ENCODE measurements at places on chromosomes 6 and 20. TPM values are rescaled to one million over a fixed set of nuclear protein-coding genes. Genes with fewer than 3 reads are reported as not detected.

Gene CGA
- total RNA-seq: 1.4 TPM

- DNase-seq: peak; percentile 59
Measured at GRCh38 chr6:63527658-63528514, 44.4 kb upstream of the LOC128125822 start.

GRCh38 chr20:53244711-53245110 is 272.6 kb downstream of the TSHZ2 start:
- no peak for DNase-seq

Gene AHCY
- 83.3 TPM for total RNA-seq

Gene FAM184A
- 1.8 TPM for total RNA-seq

Gene SOX18
- 7.3 TPM for total RNA-seq

DNA sequence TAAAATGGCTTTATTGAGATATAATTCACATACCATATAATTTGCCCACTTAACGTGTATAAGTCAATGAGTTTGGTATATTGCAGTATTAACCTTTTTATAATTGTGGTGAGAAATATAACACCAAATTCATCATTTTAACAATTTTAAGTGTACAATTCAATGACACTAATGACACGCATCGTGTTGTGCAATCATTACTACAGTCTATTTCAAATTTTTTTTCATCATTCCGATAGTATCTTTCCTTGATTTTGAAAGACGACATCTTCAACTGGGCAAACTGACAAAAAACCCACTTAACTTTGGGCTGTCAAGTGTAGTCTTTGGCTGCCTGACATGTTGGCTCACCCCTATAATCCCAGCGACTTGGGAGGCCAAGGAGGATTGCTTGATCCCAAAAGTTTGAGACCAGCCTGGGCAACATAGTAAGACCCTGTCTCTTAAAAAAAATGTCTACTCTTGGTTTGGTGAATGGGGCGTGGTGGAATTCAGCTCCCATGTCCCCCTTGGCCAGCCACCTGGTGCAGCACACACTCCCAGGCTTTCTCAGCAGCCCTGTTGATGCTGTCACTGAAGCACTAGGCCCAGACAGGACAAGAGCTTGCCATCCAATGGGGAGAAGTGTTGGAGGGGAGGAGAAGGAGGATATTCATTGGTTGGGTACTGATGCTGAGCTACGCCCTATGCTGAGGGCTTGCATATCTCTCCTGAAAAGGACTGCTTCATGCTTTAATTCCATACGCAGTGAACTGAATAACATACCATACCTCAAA is 150.5 kb downstream of the CD83 start:
- DNase-seq: no peak

DNA sequence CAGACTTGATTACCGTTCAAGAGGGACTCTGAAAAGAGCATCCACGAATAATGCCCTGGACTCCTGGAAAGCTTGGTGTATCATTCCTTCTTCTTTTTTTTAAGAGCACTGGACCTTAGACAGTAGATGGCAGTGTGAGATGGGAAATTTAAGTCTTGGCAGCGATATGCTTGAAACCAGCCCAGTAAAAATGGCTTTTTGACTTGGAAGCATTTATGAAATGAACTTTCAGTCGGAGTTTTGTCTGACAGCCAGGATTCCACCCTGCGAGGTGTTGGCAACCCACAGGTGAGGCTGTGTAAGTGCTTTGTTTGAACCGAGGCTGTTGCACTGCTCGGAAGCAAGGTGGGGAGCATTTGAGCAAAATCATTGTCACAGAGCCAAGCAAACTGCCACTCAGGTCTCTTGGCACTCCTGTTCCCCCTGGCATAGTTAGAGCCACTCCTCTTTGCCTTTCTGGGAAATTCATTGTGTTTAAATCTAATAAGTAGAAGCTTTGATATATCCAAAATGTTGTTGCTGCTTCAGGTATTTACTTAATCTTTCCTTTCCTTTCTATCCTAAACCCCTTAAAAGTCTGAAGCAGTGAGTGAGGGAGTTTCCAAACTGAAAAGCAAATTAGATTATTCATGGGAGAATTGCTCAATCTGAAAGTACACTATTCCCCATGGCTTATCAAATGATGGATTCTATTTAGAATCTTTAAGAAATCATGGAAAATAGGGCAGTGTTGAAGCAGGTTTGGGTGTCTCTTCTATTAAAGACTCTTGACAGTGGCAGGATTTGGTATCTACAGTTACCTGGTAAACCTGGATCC is 272.8 kb upstream of the SLC35B3 start:
- DNase-seq: no peak

DNA sequence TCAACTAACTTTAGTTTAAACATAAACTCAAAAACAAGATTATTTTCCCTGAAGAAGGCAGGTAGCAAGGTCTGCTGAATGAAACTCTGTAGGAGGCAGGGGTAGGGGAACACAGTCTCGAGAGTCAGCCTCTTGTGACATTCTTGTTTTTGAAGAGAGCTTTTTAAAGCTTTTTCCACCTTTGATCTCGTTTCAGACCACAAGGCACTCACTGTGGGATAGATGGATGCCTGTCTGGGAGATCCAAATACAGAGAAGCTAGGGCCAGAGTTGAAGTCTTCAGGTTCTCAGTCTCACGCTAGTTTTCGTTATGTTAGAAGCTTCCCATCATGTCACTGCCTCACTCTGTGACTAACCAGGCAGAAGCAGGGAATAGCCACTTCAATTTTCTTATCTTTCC is 14.9 kb downstream of the F13A1 start:
- no peak for DNase-seq
